B cell (primary cell): ENCODE measurements at places on chromosomes 7 and 10.

GRCh38 chr10:129911451-129912165 is 52.5 kb downstream of the EBF3 start:
- H3K36me3 ChIP-seq, result no peaks in the 10 kb centered on the region
- H3K27me3 ChIP-seq, result no peaks in the 10 kb centered on the region

- H3K4me1 ChIP-seq, result no peaks in the 10 kb centered on the region
- H3K27me3 ChIP-seq, result no peaks in the 10 kb centered on the region
Measured at GRCh38 chr7:28983396-28984190, 25.5 kb upstream of the TRIL start.

GRCh38 chr10:64771253-64772050 is 1250.3 kb downstream of the REEP3 start:
- no peaks in the 10 kb centered on the region for H3K36me3 ChIP-seq
- H3K27me3 ChIP-seq, result no peaks in the 10 kb centered on the region
- no peak overlapping the region for H3K27ac ChIP-seq

DNA sequence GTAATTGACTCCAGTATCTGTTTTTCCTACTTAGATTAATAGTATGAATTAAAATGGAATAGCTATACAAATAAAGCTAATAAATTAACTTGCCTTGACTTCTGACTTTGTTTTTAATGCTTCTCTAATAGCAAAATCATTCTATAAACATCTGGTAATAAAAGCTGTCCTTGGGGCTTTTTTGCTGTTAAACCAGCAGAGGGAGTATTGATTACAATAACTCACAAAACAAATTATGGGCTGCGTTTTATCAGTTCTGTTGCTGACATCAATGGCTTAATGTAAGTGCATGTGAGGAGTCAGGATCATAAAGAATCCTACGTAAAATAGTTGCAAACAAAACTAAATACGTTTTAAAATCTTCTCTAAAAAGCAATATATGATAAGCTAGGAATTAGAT is 667.8 kb downstream of the PCDH15 start:
- H3K36me3 ChIP-seq, result no peaks in the 10 kb centered on the region
- no peak overlapping the region for H3K4me3 ChIP-seq
- no peaks in the 10 kb centered on the region for H3K27me3 ChIP-seq
- no peaks in the 10 kb centered on the region for H3K4me1 ChIP-seq
- DNase-seq, result no peak

DNA sequence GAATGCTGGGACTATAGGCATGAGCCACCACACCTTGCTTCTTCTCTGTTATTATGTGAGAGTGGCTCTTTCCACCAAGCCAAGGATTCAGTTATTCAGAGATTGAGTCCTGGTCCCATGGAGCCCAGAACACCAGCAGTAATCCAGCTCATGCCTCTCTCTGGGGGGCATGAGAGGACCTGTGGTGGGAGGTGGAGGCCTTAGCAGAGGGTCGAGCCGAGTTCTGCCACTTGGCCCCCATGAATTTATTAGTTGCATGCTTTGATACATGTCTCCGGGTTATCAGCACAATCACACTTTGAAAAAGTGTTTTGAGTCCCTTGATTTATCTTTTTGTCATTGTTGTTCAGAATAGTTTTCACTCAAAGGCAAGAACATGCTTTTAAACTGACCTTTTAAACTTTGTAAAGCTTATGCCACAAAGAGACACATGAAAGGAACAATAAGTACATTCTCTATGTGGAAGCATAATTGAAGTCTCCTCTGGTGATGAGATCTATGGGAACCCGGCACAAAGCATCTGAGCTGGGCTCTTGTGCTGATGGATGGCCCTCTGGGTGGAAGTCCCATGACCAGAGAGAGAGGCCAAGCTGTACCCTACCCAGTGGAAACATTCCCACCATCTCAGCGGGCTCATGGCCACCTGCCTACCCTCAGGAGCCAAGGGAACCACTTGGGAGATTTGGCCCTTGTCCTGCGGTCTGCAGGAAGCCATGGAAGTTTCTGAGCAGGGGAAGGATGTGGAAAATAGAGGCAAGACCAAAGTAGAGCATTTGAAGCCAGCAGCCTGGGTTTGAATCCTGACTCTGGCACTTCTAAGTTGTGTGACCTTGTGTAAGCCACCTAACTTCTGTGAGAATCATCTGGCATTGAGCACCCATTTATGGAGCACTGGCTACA is 53.9 kb downstream of the MINDY4 start:
- DNase-seq, result no peak
- H3K36me3 ChIP-seq, result no peaks in the 10 kb centered on the region
- H3K4me1 ChIP-seq, result no peaks in the 10 kb centered on the region
- H3K4me3 ChIP-seq, result no peak overlapping the region
- H3K27ac ChIP-seq, result no peak overlapping the region

DNA sequence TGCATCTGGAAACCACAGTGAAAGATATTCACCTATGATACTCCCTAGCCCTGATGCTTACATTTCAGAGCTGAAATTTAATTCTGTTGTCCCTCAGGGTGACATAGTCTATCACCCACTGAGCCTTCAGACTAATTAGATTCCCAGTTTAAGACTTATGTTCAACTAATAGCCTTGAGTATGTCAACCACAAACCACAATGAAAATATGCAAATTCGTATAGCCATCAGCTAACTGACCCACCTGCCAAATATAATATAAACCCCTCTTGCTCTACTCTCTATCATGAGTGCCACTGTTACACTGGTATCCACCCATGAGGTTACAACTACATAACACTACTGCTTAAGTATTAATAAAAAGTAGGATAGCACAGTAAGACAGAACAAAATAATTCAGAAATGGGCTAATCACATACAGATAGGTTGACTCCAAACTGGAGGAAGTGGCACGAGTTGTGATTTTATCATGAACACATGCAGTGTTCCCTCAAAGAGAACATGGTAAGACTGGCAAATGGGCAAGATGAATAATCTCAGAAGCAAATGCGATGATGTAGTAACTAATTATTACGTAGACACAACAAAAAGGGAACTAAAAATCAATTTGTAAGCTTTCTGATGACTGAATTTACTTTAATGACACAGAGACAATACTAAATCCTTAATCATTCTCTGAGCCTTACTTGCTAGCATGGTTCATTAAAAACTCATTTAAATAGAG is 290.6 kb downstream of the PARD3 start:
- H3K36me3 ChIP-seq, result no peaks in the 10 kb centered on the region
- H3K4me3 ChIP-seq, result no peak overlapping the region
- no peaks in the 10 kb centered on the region for H3K4me1 ChIP-seq
- H3K27me3 ChIP-seq, result no peaks in the 10 kb centered on the region

DNA sequence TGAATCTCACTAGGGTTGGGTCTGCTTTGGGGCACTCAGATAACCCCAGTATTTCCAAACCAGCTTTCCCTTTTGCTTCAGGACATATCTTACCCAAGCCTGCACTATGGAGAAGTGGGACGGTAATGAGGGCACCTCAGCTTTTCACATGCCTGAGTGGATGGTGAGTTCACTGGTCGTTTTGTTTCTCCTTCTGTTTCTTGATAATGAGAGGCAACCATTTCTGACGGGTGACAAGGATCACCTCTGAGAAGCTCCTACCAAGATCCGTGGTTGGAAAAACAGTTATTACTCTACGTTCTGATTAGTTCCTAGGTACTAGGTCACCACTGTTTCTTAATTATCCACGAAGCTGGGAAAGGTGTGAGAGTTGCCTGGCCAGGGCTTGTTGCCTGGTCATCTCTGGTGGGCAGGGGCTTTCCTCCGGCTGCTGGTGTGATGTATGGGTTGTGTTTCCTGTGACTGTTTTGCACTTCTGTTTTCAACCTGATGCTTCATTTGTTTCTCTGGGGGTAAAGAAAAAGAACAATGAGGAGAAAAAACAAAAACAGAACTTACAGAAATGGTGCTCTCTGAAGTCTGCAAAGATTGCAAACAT is 65.7 kb upstream of the STRIP2 start:
- peaks cover 14% of the 10 kb centered on the region for H3K4me1 ChIP-seq
- DNase-seq, result peak; percentile 44
- H3K27me3 ChIP-seq, result no peaks in the 10 kb centered on the region
- no peak overlapping the region for H3K4me3 ChIP-seq

DNA sequence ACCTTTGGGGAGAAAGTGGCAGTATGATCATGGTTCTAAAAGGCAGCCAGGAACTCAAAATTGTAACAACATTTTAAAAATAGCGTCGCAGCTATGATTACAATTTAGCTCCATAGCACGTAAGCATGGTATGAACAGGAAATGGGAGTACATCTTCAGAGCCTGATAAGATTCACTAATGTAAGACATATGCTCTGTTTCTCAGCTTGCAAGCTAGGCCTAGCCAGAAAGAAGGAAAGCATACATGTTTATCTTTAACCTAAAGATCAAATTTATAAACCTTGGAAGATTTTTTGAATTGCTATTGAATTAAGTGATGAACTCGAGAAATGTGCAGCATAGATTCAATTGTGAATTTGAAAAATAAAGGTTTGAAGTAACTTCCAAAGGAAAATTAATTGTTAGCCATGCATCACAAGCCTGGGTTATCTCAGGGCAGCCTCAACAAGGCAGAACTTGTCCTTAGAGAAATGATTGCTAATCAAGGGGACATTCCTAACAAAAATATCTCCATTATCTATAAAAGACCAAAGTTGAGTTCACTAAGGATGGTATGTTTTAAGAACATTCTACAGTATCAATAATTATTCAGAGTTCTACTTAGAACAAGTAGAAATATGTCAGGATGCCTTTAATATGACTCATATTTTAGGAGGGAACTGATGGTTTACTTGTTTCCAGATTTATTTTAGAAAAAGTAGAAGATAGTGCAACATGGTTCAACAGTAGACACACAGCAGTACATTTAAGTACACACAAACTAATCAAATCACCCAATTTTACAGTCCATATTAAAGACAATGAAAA is 38.8 kb upstream of the SEPTIN7 start:
- peaks cover 3% of the 10 kb centered on the region for H3K4me1 ChIP-seq
- no peaks in the 10 kb centered on the region for H3K27me3 ChIP-seq
- no peak for DNase-seq
- H3K27ac ChIP-seq, result no peak overlapping the region

DNA sequence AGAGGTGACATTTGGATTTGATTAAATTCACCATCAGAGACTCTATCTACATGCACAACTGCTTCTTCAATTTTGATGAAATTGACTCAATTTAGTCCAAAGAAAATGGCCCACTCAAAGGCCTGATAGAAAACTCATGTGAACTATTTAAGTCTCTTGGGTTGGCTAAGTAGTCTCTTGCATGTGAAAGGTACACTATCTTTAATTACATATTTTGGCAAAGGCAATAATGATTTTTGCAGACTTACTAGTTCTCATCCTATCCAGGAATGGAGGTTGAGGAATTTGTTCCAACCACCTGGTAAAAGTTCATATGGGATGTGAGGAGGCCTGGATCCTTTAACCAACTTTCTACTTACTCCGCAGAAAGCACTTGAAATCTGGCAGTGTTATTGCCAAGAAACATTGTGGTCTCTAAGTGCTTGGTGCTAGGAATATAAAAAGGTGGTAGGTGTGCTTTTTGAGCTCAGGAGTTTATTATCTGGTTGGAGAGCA is 618.6 kb upstream of the MKI67 start:
- H3K36me3 ChIP-seq, result no peaks in the 10 kb centered on the region
- H3K27ac ChIP-seq, result no peak overlapping the region
- H3K4me3 ChIP-seq, result no peak overlapping the region

DNA sequence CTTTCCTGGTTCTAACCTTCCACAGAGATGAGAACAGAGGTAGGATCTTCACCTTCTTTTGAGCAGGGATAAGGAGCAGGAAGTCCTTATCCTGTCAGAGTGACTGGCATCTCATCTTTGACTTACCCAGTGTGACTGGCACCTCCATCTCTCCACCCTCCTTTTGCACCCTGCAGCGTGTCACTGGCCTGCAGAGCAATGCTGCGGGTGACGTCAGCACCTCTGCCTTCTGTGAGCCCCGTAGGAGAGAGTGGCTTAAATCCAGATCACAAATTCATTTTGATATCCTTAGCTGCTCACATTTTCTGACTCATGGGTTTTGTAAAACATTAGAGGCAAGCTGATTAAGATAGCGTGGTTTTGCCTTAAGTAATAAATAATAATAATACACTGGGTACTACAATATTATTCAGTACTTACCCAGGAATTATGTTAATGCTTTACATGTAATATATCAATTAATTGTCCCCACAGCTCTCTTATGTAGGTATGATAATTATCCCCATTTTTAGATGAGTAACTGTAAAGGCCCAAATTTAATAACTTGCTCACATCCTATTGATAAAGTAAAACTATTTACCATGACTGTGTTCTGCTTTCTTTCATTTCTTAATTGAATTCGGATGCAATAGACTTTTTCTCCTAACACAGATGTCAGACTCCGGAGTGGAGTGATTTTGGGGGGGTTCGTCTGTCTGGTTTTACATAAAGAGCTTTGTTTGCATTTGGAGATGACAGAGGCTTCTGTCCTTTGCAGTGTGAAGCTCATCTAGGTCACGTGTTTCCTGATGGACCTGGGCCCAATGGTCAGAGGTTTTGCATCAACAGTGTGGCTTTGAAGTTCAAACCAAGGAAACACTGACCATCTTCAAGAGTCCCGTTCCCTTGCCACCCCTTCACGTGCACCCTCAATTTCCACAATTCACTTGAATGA is 24.9 kb downstream of the MSRB2 start:
- no peaks in the 10 kb centered on the region for H3K27me3 ChIP-seq
- H3K4me3 ChIP-seq, result no peak overlapping the region
- H3K36me3 ChIP-seq, result no peaks in the 10 kb centered on the region
- no peak for DNase-seq
- no peaks in the 10 kb centered on the region for H3K4me1 ChIP-seq

DNA sequence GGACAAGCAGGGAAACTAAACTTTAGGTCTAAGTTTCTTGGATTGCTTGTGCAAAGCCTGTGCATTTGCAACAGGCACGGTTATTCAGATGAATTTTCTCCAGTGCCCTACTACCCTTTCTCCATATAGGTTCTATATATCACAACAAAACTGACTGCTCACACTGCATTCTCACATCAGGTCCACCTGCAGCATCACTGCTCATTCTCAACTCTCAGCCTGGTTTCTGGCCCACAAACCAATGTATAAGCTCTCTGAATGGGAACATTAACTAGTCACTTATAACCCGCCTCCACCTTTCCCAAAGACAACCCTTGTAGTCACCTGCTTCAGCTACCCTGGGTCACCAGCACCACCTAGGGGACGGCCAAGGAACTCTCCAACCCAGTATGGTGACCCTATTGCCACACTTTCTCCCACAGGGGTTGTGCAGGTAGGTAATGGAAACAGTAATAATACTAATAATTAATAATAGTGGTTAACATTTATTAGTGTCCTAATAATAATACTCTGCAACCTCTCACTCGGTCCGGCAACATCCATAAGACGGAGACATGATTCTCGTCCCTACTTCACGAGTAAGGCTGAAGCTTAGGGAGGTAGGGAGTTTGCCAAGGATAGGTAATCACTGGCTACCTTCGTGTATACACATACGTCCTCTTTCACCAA is 97.3 kb downstream of the CLEC2L start:
- no peaks in the 10 kb centered on the region for H3K4me1 ChIP-seq
- peak; percentile 36 for DNase-seq
- no peaks in the 10 kb centered on the region for H3K27me3 ChIP-seq
- H3K36me3 ChIP-seq, result peaks cover 18% of the 10 kb centered on the region
- H3K4me3 ChIP-seq, result no peak overlapping the region

- no peaks in the 10 kb centered on the region for H3K27me3 ChIP-seq
- no peaks in the 10 kb centered on the region for H3K36me3 ChIP-seq
- no peak overlapping the region for H3K27ac ChIP-seq
- H3K4me3 ChIP-seq, result no peak overlapping the region
Measured at GRCh38 chr7:32164341-32164996, 94.3 kb upstream of the PDE1C start.

- DNase-seq, result no peak
- H3K27me3 ChIP-seq, result no peaks in the 10 kb centered on the region
- no peak overlapping the region for H3K4me3 ChIP-seq
- H3K4me1 ChIP-seq, result no peaks in the 10 kb centered on the region
Measured at GRCh38 chr10:3538656-3539531, 246.1 kb downstream of the KLF6 start.

GRCh38 chr7:129493555-129493954 is 8.8 kb upstream of the SMKR1 start:
- no peaks in the 10 kb centered on the region for H3K36me3 ChIP-seq
- H3K27me3 ChIP-seq, result no peaks in the 10 kb centered on the region
- peak overlapping the region; percentile 84 for H3K27ac ChIP-seq
- no peak overlapping the region for H3K4me3 ChIP-seq
- H3K4me1 ChIP-seq, result no peaks in the 10 kb centered on the region
